ENCODE measurements at places on chromosomes 11 and 22.

GRCh38 chr22:29641700-29642330 lies 38.4 kb downstream of the NF2 start:
- DNase-seq = no peak

- DNase-seq = no peak
Measured at GRCh38 chr11:68525336-68525735, 64.8 kb downstream of the PPP6R3 start.

GRCh38 chr11:97860237-97860636 lies 1160.5 kb upstream of the CNTN5 start:
- DNase-seq = no peak

DNA sequence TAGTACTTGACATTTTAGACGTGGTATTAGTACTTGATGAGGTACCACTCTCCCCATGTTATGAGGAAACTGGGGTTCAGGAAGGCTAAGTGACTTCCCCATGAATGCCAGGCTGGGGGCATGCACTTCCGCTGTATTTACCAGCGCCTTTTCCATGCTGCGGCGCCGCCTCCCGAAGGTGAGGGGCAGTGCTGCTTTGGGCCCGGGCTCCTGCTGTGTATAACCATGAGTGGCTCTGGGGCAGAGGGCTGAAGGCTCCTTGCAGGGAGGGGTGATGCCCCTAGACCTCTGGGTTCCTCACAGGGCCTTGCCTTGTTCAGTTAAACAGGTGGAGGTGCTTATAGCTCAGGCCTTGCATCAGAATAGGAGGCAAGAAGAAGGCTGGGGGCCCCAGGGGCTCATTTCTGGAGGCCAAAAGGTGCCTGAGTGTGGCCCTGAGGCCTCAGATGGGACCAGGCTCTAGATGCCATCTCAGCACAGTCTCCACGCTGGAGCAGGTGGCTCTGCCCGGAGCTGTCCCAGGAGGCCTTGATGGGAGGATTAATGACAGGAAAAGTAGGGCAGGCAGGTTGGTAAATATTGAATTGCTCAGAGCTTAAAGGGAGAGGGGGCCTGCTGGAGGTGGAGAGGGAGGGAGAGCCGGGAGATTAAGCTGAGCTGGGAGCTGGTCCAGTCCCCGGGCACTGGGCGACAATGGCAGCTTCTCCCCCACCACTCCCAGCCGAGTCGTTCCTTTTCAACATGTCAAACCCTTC lies 129.6 kb downstream of the CEP164 start:
- DNase-seq = no peak

GRCh38 chr22:33726294-33726734 lies 194.0 kb downstream of the LARGE1 start:
- DNase-seq = no peak

DNA sequence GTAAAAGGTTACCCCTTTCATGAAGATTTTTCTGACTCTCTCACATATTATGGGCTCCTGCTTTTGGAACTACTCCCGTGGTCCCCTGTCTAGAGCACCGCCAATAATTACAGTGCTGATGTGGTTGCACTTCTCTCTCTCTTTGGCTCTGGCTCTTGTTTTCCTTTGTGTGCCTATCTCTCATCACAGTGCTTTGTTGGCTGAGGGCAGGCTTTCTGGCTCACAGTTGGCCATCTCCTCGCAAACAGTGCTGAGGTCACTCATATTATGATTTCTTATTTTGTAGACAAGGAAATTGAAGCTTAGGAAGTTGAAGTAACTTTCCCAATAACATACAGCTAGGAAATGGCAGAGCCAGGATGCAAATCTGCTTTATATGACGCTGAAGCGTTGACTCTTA lies 192.5 kb downstream of the DDX10 start:
- DNase-seq = no peak

DNA sequence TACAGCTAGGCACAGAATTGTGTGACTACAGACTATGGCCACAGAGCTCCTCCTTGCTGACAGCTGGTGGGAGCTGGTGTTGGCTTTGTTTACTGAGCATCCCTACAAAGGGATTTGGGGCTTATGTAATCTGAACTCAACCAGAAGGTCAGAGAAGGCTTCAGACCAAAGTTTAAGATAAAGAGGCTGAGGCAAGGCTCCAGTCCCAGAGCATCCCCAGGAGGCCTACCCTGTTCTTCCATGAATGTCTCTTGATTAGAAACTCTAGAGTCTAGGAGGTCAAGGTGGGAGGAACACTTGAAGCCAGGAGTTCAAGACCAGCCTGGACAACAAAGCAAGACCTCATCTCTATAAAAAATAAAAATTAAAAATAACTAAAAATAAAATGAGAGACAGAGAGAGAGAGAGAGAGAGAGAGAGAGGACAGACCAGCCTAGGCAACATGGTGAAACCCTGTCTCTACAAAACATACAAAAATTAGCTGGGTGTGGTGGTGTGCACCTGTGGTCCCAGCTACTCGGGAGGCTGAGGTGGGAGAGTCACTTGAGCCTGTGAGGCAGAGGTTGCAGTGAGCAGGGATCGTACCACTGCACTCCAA lies 125.5 kb upstream of the SERPIND1 start:
- no peak for DNase-seq

DNA sequence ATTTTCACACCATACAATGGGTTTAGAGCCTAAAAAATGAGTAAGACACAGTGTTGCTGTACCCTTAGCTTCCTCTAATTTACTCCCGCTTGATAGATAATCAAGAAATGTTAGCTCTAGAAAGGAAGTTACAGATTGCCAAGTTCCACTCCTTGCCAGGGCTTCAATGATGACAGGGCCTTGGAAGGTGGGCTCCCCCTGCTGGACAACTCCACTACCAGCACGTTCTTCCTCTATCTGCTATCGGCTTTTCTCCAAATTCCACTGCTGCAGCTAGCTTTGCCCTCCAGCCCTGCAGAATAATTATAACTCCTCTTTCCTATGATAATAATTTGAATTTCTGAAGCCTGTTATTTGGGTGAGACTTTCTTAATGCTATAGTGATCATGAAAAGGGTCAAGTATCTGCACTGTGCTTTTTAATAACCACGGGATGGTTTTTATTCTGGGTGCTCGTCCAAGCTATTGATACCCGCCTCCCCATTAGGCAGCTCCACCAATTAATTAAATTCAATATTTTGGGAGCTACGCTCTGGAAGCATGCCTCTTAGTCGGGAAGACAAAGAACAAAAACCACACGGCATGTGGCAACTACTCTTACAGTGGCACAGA lies 9.0 kb downstream of the SYN3 start:
- peak; percentile 60 for DNase-seq

GRCh38 chr11:43833657-43834073 lies 47.0 kb upstream of the ALKBH3 start:
- DNase-seq = no peak

DNA sequence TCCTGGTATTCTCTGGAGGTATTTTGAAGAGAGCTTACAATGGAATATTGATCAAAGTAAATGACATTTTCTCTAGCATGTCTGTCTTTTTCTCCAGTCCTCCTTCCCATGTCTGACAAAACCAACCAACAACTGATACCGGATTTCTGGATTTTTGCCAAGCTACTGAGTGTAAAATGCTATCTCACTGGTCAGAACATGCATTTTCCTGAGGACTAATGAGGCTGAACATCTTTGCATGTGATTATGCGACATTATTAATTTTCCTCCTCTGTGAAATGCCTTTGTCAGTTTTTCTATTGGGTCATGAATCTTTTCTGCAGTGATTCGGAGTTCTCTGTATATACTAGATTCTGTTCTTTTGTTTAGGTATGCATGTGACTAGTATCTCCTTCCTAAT lies 51.4 kb downstream of the CDON start:
- no peak for DNase-seq

GRCh38 chr11:130874955-130875531 lies 41.2 kb downstream of the SNX19 start:
- no peak for DNase-seq

DNA sequence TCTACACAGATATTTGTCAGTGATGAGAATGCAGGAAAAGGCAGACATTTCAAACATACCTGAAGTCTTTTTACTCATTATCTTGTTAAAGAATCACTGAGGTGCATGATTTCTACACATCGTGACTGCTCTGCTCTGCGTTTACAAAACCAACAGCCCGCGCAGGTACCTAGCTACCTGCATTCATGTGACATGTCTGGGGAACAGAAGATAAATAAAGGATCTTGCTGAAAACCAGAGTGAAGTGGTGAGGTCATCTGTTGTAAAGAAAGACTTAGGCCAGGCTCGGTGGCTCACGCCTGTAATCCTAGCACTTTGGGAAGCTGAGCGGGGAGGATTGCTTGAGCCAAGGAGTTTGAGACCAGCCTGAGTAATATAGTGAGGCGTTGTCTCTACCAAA lies 15.7 kb downstream of the ASPHD2 start:
- no peak for DNase-seq

DNA sequence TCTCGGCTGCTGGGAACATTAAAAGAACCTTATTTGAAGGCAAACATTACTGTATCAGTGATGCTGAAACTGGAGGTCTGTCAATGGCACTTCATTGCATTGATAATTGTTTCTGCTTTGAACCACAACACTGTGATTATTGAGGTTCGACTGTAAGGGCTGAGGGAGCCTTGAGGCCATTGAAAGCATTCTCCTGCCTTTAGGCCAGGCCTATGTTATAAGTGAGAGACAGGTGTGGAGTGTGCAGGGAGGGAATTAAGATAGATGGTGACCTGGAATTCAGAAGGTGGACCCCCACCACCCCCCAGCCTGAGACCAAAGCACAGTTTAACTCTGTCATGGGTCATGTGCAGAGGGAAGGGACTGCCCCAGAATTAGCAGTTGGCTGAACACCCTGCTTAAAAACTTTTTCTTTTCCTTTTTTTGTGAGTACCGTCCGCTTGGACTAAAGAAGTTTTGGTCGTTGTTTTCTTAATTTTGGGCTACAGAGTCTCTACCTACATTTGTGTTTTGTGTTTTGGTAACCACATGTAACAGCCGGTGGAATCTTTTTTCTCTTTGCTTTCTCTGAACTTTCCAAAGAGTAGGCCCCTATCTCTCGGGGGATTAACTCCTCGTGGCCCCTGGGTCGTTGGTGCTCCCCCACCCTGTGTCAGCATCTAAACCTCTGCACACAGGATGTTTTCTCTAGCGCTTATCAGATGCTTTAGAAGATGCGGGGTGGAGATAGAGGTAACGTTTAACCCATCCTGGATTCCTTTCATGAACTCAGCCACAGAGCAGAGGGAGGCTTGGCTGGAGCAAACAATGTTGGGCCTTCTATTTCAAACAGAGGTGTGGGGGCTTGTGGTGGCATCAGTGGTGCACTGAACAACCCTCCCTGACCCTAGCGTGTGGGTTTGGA lies 43.7 kb downstream of the ZBTB16 start:
- DNase-seq = no peak

GRCh38 chr22:24423519-24424000 lies 3.8 kb upstream of the ADORA2A start:
- DNase-seq = peak; percentile 95

GRCh38 chr11:32794439-32794838 lies at the start of gene CCDC73:
Gene CCDC73, minus strand, starts transcription at chr11:32794662. Its CDS starts 34,419 bp downstream, at chr11:32760243.
- DNase-seq = no peak

GRCh38 chr22:17974703-17975372 lies 49.5 kb downstream of the MICAL3 start:
- no peak for DNase-seq

GRCh38 chr22:36395055-36395849 lies 7.5 kb upstream of the MYH9 start:
- no peak for DNase-seq

GRCh38 chr22:35913925-35914324 lies 114.7 kb downstream of the RBFOX2 start:
- DNase-seq = no peak

DNA sequence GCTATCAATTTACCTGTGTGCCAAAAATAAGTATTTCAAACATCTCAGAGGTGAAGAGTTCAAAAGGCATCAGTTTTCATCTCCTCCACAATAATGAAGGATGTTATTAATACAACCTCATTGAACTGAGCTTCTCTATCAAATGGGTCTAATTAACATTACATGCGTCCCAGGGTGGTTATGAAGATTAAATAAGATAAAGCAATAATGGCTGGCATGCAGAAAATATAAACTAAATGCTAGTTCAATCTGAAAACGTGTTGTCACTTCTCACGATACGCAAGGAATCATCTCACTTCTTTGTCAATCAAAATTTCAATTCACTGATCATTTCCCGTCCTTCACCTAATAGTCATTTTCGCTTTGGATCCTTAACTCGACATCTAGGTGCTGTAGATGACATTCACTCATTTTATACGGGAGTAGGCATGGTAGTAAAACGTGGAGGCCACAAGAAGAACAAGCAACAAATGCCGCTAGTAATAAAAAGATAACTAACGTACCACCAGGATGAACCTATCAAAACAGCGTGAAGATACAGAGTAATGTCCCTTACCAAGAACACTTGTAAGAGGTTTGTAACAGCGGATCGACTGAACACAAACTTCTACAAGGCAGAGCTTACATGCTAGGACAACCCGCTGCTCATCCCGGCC lies 918 bp downstream of the CHORDC1 start:
- DNase-seq = no peak

GRCh38 chr11:3164552-3165151 lies 458 bp downstream of the OSBPL5 start:
- DNase-seq = peak; percentile 23

DNA sequence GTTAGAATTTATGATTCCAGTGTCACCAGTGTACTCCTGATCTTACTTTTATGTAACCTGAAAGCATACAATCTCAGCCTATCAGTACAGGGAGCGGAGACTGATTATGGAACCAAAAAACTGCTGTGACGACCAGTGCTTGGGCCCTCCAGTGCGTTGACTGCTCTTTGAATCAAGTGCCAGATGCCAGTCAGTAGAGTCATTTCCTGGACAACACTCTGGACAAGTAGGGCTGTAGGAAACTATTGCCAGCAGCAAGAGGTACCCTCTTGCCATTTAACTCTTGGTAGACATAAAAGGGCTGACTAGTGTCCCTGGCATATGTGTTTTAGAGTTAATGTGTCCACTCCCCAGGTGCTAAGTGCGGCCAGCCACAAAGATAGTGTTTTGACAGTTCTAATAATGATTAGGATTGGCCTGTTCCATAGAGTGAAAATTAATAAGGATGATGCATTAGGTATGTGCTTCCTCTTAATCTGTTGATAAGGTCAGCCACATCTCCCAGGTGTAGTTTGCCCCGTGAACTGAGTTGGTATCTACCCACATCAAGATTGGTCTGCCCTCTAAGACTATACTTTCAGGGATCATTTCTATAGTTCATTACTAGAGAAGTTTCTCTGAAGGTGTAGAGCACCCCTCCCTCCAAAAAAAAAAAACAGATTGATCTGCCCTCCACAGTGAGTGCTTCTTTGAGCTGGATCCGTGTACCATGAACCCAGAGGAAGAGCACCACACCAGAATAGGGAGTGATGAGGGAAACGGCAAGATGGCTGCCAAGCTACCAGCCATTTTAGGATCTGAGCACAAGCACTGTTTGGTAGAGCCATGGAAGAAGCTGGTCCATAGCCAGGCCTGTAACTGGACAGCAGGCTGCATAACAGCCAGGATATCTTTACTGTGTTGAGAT lies 20.7 kb upstream of the AIFM3 start:
- DNase-seq = no peak

DNA sequence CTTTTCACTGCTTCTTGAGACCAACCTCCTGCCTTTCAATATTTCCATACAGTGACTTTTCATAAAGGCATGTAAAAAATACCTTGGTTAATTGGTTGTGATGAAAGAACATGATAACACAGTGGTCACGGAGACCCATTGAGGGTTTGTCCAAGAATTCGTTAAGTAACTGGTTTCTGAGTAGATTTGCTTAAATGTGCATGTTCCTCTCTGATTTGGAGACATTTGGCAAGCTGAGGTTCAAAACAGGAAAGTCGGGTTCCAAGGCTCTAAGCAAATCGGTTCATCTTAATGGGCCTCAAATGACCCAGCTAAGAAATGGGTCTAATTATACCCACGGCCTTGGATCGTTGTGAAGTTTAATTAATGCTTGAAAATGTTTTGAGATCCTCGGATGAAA lies 36.9 kb upstream of the CCND1 start:
- DNase-seq = no peak

- DNase-seq = no peak
Measured at GRCh38 chr22:42509548-42509947, 10.0 kb downstream of the RRP7A start.
